ENCODE measurements at places on chromosomes 1 and 21.

- peak; percentile 54 for DNase-seq
Observed at GRCh38 chr1:62082456-62083363, 111.9 kb upstream of the L1TD1 start.

GRCh38 chr1:85440612-85441011, 24.3 kb downstream of the DDAH1 start:
- no peak for DNase-seq

- no peak for DNase-seq
Observed at GRCh38 chr1:153552335-153552734, 3.3 kb upstream of the S100A3 start.

- no peak for DNase-seq
Observed at GRCh38 chr1:2833454-2834145, 32.1 kb upstream of the TTC34 start.

- no peak for DNase-seq
Observed at GRCh38 chr1:147189514-147189913, 17.2 kb upstream of the PRKAB2 start.

DNA sequence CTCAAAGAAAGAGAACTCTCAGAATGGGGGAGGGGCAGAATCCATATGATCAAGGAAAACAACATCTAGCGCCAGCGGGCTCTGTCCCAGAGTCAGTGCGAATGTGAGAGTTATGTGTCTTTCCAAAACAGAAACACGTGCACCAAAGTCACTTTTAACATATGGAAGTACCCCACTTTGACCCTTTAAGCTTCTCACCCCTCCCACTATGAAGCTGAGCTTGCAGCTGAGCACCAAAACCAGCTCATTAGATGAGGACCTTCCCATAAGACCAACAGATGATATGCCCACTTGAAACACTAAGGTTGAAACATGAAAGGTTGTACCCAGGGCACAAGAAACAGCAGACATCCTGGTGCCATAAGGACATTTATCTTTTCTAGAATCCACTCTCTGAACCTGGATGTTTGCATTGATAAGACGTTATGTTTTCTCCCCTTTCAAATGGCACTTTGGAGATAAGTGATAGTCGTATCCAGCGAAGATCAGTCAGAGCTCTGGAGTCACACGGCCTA, 171.0 kb downstream of the TGFBR3 start:
- no peak for DNase-seq

- DNase-seq: no peak
Observed at GRCh38 chr1:247164694-247165093, 7.1 kb downstream of the ZNF124 start.

- DNase-seq: no peak
Observed at GRCh38 chr1:231630558-231631205, 4.1 kb downstream of the DISC1 start.

DNA sequence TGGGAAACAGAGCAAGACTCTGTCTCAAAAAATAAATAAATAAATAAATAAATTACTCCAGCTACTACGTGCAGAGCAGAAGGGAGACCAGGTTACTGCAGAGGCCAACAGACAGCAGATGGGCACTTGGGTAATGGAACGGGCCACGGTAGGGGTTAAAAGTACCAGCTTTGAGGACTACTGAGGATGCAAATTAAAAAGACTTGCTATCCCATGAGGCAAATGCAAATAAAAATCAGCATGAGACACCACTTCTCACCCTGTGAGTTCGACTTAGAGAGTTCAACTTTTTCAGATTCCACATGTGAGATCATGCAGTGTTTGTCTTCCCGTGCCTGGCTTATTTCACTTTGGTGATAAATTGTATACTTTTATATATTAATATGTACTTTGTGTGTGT, 6.6 kb downstream of the SLC2A5 start:
- no peak for DNase-seq

DNA sequence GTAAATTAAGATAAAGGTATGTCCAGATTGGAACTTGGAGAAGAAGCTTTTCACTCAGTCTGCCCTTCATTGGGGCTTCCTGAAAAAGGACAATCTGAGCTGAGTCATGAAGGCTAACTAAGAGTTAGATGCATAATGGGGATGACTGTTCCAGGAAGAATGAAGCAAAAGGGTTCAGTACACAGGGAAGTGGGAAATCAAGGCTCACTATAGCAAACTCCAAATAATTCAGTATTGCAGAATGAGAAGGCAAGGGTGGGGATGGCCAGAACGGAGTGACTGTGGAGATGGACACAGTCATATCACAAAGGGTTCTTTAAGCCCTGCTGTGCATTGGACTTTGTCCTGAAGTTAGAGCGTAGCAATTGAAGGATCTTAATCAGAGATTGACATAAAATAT, 158.3 kb downstream of the FGGY start:
- no peak for DNase-seq

DNA sequence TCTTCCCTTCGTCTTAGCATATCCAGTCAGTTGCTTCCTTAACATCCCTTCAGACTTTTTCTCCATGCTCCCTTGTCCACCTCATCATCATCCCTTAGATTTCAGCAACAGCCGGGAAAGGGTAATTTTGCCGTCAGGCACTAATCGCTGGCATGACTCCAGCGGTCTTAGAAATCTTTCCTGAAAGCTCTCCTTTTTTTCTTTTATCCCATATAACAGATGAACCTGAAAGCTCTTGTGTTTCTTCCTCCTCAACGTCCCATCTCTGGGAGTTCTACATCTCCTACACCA, 10.4 kb upstream of the BOLA1 start:
- DNase-seq: no peak

GRCh38 chr1:243343970-243344937, 88.4 kb downstream of the SDCCAG8 start:
- DNase-seq: peak; percentile 12

DNA sequence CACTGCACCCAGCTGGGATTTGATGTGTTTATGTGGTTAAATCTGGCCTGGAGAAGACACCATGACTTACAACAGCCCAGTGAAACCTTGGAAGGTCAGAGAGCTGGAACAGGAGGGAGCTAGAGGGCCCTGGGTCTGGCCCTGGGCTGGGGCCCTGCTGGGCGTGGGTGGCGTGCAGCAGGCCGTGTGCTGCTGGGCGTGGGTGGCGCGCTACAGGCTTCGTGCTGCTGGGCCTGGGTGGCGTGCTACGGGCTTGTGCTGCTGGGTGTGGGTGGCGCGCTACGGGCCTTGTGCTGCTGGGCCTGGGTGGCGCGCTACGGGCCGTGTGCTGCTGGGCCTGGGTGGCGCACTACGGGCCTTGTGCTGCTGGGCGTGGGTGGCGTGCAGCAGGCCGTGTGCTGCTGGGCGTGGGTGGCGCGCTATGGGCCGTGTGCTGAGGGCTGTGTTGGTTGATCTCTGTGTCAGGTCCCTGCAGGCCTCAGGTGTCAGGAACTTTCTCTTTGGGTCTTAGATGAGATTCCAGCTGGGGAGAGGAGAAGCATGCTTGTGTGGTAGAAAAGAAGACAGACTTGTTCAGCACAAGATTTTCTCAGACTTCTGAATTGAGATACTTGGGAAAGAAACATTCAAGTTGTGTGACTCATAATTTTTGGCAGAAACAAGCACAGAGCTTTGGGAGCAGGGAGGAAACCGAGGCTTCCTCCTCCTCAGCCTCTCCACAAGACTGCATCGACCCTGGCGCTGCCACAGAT, 66.0 kb downstream of the COL18A1 start:
- no peak for DNase-seq

- DNase-seq: no peak
Observed at GRCh38 chr1:7784492-7785071, 491 bp downstream of the PER3 start.

- DNase-seq: no peak
Observed at GRCh38 chr1:241167121-241167630, 189.8 kb downstream of the RGS7 start.

- DNase-seq: no peak
Observed at GRCh38 chr1:14970799-14971141, 182.8 kb upstream of the TMEM51 start.

GRCh38 chr21:19507682-19508260, 1104.2 kb upstream of the TMPRSS15 start:
- DNase-seq: no peak

DNA sequence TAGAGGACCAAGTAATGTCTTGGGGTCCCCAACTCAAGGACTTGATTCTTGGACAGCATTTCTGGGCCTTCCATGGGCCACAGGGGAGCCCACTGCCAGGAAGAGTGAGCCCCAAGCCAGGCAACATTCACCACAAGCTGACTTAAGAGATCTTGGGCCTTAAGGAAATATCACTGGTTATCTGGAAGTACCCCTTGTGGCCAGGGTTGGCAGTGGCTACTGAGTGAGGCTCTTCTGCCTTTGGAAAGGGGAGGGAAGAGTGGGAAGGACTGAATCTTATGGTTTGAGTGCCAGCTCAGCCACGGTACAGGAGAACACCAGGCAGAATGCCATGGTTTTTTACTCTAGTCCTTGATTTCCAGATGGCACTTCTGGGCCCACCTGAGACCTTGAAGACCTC, 228.9 kb upstream of the RGS18 start:
- no peak for DNase-seq

GRCh38 chr1:222975472-222976122, 160.8 kb downstream of the DISP1 start:
- no peak for DNase-seq

DNA sequence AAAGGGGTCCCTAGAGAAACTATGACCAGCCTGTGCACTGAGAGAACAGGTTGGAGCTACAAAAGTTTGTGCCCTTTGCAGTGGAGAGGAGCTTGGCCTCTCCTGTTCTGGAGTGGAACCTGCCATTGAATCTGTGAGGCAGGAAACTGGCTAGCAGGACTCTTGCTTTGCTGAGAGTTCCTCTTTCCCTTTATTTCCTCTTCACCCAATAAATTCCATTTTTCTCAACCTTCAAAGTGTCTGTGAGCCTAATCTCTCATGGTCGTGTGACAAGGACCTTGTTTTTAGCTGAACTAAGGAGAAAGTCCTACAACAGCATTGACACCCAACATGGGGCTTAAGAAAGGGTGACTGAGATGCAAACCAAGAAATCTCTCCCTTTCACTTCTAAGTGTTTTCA, 42.7 kb upstream of the FASLG start:
- DNase-seq: no peak

DNA sequence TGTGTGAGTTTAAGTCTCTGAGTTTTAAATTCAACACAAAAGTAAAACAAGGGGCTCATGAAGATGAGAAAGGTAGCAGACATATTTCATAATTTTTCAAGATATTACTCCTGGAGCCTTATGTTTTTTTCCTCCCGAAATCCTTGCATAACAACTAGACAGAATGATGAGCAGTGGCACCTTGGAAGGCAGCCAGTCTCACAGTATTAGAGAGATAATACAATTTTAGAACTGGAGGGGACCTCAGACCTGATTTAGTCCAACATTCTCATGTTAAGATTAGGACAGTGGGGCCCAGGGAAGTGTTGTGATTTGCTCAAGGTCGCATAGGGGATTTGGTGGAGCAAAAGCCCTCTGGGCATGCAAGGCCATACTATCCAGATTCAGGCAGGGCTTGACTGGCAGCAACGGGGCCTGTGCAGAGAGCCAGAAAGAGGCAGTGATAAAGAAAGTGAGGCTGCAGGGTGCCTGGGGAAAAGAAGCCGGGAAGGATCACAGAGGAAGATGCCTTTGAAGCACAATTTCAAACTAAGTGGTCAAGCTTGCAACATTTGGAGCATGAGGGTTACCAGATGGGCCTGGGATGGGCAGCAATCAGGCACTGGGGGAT, 31.4 kb upstream of the BCL9 start:
- DNase-seq: no peak

DNA sequence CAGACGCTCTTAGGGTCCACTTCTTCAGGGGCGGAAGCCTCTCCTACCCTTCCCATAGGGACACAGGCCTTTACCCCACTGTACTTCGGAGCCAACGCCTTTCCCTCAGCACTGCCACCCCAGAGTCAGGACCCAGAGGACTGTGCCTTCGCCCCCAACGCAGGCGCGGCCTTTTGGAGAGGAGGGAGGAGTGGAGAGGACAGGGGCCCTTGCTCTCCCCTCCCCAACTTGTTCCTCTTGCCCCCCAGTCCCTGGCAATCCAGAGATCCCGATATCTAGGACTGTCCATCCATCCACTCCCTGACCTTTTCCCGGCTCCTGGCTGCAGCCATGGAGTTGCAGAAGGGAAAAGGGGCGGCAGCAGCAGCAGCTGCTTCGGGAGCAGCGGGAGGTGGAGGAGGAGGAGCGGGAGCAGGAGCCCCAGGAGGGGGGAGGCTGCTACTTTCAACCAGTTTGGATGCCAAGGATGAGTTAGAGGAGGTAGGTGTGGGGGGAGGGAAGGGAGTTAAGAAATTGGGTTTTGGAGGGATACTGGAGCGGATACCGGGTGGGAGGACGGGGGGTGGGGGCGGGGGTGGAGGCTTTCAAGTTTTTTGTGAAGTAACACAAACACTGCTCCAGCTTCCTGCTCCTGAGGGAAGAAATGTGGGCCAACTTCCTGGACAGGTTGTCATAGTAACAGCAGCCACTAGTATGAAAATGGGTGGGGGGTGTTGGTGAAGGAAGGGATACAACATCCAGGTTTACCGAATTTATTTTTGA, 636 bp downstream of the INTS3 start:
- peak; percentile 54 for DNase-seq

GRCh38 chr1:168482106-168482505, 61.7 kb downstream of the XCL2 start:
- peak; percentile 11 for DNase-seq

- no peak for DNase-seq
Observed at GRCh38 chr21:41559658-41560631, 52.0 kb upstream of the TMPRSS2 start.

GRCh38 chr1:46526691-46527291, 24.7 kb downstream of the KNCN start:
- peak; percentile 44 for DNase-seq

GRCh38 chr1:226603022-226603857, 54.7 kb downstream of the STUM start:
- no peak for DNase-seq

Measured in nephron progenitor cell (in vitro differentiated cells).